Activated T-helper 9 cell treated with anti-CD3 and anti-CD28 coated beads, Interleukin-2, amount 50 U/mL, for 16 hours (primary cell): ENCODE measurements at places on chromosomes 7 and 10.

DNA sequence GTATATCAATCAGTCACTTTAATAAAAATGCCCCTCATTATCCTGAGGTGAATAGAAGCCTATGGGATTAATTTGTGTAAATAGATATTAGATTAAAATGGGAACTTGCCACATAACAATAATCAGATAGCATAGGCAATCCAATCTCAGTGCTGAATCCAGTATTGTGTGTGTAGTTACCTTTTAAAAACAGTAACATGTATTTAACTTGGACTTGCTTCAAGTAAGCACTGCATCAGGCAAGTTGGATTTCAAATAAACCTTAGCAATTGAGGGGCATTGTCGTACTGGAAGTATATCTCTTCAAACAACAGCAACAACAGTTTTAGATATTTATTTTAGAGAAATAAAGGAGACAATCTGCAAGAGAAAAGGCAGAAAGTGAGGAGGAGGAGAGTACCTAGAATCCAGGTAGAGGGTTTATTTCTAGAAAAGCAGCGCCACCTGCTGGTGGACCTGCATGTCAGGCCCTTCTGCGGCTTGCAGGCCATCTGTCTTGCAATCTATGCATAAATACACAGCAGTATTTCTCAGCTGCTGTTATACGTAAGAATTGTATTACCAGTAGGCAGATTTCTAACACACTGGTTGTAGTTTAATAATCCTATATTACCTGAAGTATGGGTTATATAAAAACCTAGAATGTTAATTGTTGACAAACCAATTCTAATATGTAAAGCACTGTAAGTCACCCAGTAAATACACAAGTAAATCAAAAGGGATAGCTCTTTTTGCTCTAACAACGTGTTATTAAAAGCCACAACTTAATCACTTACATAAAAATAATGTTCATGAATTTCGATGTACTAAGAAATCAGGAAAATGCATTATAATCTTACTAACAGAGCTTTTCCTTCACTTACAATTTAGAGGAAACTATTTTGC, 652.8 kb downstream of the KCNMA1 start:
- peak; percentile 36 for DNase-seq

- DNase-seq, result no peak
Observed at GRCh38 chr7:108234281-108234680, 104.1 kb upstream of the LAMB4 start.

GRCh38 chr7:32535162-32535702, 39.9 kb downstream of the AVL9 start:
- no peak for DNase-seq

DNA sequence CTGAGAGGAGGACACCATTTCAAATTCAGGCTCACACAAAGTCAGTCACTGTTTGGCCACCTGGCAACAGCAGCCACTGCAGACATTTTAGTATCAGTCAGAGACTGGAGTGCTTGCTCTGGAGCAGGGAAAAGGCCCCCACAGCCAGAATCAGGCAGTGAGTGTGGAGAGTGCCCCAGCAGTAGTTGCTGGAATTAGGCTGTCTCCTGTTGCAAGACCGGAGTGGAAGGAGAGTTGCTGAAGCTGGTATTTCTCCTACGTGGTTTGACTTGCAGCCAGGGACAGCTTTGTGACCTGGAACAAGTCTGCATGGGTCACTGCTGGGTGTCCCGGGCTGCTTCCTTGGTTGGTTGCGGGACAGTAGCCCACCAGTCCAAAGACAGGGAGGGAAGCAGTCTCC, 78.4 kb upstream of the TMEM168 start:
- no peak for DNase-seq

GRCh38 chr7:15765753-15766152, 79.3 kb upstream of the MEOX2 start:
- no peak for DNase-seq

- DNase-seq, result no peak
Observed at GRCh38 chr7:27704422-27705199, 35.4 kb upstream of the TAX1BP1 start.

GRCh38 chr10:46024948-46025347, 5.5 kb downstream of the NCOA4 start:
- no peak for DNase-seq

DNA sequence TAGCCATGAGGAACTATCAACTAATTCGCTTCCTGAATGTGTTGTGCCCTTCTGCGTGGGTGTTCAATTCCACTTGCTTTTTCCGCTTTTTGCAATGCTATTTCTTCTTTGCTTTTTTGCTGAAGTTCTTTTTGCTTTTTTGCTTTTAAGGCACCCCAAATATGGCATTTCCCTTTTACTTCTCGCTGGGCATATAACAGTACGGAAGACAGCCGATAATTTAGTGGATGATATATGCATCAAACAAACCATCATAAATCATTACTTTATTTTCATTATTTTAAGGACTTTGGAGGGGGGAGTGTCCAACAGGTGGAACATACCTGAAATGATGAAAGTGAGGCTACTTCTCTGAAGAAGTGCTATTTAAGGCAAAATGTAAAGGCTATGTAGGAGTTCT, 277.0 kb upstream of the MTPN start:
- no peak for DNase-seq

GRCh38 chr10:110174201-110174600, 33.2 kb upstream of the MXI1 start:
- no peak for DNase-seq

DNA sequence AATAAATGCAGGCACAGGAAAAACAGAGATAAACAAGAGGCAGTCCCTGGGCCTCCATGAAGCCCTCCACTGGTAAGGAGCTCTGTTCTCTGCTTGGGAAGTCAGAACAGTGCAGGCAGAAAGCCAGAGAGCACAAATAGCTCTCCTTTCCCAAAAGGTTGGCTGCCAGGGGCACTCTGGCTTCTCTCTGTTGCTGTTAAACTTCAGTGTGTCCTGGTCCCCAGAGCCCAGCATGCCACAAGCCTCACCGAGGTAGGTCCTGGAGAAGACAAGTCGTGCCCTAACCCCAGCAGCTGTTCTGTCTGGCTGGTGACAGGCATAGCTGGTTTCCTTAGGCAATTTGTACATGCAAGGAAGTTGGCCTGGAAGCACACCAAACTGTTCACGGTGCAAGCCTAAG, 17.3 kb downstream of the SLC16A12 start:
- DNase-seq, result no peak

DNA sequence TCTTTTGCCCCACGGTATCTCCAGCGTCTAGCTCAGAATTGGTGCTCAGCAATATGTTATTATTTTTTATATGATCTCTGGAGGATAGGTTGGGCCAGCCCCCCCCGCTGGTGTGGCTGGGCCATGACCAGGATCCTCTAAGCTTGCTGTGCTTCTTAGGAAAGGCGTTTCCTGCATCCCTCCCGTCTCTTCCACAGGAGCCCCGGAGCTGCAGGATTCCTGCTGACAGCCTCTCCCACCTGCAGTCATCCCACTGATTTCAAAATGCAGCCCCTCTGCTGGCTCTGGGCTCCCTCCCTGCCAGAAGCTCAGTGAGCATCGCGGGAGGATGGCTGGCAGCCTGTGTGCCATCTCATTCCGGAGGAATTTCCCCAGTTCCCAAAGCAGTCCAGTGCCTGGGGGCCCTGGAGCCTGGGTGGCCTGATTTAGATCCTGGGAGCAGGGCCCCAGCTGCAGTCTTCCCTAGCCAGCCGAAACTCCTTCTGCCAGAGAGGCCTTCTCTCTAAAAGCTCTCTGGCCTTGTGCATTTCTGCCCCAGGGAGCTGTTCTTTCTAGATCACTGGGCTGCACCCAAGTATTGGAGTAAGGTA, 21.8 kb upstream of the GOLGA7B start:
- DNase-seq, result no peak

DNA sequence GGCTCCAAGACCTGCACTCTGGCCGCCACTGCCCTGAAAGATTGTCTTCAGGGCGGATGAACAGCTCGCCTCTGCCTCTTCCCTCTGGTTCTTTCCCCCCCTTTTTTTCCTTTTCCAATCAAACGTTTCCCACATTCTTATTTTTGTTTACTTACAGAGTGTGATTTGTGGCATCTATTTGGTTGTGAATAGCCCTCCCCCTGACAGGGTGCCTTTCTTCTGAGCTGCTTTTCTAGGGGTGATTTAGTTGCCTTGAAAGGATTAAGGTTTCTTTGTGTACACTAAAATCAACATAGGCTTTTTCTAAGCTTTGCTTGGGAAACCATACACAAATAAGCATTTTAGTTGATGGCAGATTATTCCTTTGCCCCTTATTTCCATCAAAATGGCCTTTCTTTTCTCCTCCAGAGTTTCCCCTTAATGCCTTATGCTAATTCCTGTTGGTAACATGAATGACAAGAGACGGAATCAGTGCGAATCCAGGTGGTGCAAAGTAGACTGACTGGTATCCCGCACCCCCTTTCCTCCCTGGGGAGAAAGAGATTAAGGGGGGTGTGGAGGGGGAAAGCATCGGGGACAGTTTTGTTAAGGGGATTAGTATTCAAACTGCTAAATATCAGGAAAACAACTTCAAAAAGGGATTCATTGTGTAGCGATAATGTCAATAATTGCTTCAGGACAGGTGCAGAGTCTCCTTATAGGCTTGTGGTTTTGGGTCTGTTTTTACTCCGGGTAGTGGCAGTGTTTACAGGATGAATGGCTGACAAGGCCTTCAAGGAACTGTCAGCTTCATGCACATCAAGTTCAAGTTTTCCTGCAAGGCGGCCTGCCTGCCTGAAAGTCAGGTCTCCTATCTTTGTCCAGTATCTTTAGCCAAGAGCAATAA, 431.6 kb upstream of the GALNT17 start:
- no peak for DNase-seq

DNA sequence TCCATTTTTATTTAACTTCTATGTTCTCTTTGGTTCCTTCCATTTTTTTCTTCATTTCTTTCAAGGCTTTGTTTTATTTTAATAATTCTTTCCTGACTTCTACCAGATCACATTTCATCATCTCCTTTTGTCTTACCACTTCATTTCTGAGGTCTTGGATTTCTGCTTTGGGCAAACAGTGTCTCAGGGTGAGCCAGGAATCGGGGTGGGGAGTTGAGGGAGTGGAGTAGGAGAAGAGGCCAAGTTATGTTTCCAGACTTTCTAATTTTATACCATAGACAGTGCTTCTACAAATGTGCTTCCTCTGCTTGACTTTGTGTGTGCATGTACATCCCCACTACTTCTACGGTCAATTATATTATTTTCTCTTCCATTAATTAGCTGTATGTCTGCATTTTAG, 112.1 kb downstream of the PRKG1 start:
- DNase-seq, result no peak

DNA sequence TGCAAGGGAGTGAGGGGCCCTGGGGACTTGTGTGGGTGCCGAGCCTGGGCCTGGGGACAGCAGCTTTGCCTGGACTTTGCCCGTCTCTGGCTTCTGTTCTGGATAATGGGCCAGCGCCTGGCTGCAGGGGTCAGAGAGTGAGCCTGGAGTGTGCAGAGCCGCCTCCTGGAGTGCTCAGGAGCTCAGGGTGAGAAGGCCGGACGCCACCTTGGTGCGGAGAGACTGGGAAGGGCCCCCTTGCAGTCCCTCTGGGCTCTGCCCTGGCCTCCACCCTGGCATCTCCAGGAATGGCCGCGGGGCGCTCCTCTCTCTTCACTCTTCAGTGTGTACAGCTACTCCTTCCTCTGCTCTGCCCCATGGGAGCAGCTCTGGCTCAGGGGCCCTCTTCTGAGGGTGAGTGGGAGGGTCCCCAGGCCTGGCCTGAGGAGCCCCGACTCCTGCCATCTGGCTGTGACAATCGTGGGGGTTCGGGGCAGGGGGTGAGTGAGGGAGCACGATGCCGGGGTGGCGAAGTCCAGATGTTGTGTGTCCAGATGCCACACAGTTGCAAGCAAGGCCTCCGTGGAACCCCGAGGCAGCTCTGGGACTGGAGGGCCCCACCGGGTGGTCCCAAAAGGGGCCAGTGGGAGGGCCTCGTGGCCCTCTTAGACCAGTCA, 187.1 kb downstream of the DNAJB6 start:
- DNase-seq, result no peak

DNA sequence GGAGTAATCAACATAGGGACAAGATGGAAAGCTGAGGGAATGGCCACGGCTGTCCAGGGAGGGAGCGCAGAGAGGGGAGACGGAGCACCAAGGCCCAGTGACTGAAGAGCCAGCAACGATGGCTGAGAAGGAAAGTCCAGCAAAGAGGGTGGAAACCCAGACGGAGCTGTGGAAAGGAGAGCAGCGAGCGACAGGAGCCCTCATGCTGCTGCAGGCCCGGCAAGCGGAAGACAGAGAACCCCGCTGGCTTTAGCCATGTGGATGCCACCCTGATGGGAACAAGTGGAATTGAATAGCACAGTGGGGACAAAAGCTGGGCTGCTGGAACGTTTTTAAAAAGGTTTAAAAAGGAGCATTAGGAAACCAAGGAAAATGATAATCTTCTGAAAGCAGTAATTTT, 82.9 kb upstream of the DDC start:
- DNase-seq, result no peak

DNA sequence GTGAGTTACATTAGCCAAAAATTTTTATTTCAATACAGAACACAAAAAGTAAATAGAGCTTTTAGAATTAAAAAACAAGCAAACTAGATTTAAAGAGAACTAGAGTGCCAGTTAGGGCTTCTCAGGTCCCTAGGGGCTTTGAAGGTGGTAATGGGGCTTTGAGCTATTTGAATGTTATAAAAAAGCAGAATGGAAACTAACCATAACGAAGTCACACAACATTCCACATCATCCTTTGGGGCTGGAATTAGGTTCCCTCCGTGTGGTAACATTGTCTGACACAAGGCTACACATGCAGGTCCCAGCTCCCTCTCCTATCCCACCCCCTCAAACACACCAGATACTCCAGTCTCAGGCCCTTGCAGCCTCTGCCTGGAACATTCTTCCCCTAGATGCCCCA, 15.3 kb downstream of the JAZF1 start:
- no peak for DNase-seq

GRCh38 chr10:61781969-61782403, 119.3 kb downstream of the CABCOCO1 start:
- no peak for DNase-seq

GRCh38 chr7:46291050-46291438, 370.0 kb upstream of the IGFBP3 start:
- DNase-seq, result no peak

DNA sequence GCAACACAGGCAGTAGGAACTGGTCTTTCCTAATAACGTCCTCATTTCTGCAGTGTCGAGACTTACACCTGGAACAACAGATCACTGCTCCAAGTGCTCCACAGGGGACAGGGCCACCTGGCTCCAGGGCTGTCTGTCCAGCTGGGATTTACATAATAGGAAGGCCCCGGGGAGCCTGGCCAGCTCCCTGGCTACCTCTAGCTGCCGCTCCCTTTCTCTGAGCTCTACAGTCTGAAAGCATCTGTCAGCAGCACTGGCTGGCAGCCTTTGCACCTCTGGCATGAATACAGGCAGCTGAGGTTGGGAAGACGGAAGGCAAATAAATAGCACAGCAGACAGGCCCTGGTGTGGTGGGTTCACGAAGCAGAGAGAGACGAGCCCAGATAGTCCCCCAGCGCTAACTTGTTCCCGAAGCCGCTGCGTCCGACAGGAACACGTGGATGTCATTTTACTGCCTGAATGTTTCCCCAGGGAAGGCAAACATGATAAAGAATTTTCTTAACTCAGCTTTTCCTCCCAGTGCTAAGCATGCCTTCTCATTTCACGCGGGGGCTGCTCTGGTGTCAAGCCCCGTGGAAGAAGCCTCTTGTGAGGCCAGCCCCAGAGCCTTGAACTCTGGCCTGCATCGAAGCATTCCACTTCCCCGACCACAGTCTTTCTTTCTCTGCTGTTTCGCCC, 105.4 kb downstream of the ITIH5 start:
- DNase-seq, result no peak

- DNase-seq, result no peak
Observed at GRCh38 chr7:29192811-29193210, 1.8 kb upstream of the CHN2 start.
